ENCODE measurements at places on chromosomes 6 and 20. TPM values are rescaled to one million over a fixed set of nuclear protein-coding genes. Genes with fewer than 3 reads are reported as not detected.

Gene ZSCAN31
- 8.6 TPM for total RNA-seq

Gene C20orf202
- 0.47 TPM for total RNA-seq

Gene IFT52
- total RNA-seq = 43.3 TPM

Gene SLC22A1
- total RNA-seq = 1.3 TPM

Gene TNNC2
- 555 TPM for total RNA-seq

Gene MYL9
- 19.2 TPM for total RNA-seq

Gene BPIFB1
- total RNA-seq = not detected

Gene MLN
- total RNA-seq = 0.53 TPM

Gene MATN4
- 0.99 TPM for total RNA-seq

Gene BPIFA3
- total RNA-seq = not detected

Gene STMND1
- not detected for total RNA-seq

Gene MUCL3
- not detected for total RNA-seq

Gene KIF13A
- 58.3 TPM for total RNA-seq

Gene TSPO2
- total RNA-seq = 1.5 TPM

Gene MMP24
- total RNA-seq = 1.9 TPM

Measured in metanephros (tissue), 2 donors.